ENCODE measurements at places on chromosomes 2 and 18.

- DNase-seq: no peak
Observed at GRCh38 chr2:204278454-204278853, 266.8 kb upstream of the PARD3B start.

- no peak for DNase-seq
Observed at GRCh38 chr2:101197215-101197745, 46.1 kb upstream of the TBC1D8 start.

DNA sequence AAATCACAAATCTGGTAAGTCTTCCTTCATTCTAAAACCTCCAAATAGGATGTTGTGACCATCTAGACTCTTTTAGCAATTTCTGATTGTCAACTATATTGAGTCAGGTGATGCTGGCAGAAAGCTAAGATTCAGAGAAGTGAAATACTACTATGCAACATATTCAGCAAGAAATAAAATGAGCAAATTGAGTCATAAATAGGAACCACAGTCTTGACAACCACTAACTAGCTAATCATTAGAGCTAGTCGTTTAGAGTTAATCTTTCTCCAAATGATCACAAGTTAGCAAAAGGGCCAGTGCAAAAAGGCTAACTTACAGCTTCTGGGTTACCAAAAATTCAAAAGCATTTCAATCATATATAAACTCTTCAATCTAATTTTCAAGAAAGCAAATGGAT, 54.5 kb downstream of the ROCK1 start:
- DNase-seq: no peak

DNA sequence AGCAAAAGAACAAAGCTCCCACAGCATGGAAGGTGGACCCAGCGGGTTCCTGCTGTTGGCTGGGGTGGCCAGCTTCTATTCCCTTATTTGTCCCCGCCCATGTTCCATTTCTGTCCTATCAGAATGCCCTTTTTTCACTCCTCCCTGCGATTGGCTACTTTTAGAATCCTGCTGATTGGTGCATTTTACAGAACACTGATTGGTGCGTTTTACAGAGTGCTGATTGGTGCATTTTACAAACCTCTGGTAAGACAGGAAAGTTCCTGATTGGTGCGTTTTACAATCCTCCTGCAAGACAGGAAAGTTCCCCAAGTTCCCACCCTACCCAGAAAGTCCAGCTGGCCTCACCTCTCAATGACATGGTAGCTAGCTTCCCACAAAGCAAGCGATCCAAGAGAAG, 40.2 kb upstream of the UGP2 start:
- DNase-seq: no peak

DNA sequence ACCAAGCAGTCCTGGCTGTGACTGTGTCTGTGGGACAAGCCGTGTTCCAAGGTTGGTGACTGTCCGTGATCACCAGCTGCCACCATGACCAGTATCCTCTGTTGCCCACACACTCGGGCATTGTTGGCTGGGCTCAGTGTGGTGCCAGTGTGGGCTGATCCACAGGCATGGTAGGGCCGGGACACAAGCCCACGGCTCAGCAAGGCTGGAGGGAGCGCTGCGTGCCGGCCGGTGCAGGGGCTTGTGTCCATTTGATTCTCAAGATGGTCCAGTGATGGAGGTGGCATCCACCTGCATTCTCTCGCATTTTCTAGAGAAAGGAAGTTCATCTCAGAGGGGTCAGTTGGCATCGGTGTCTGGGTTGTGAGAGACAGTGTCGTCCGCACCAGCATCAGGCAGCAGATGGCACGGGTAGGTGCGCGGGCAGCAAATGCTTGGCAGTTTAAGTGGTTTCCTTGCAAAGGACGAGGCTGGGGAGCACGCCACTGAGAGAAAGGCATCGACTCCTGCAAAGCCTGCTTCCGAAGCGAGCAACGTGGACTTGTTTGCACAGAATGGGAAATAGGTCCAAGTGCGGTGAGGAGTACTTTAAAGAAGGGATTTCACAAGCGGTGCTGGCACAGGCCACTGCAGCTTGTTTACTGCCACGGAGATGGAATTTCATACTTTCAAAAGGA, 20.9 kb downstream of the TWIST2 start:
- DNase-seq: no peak

DNA sequence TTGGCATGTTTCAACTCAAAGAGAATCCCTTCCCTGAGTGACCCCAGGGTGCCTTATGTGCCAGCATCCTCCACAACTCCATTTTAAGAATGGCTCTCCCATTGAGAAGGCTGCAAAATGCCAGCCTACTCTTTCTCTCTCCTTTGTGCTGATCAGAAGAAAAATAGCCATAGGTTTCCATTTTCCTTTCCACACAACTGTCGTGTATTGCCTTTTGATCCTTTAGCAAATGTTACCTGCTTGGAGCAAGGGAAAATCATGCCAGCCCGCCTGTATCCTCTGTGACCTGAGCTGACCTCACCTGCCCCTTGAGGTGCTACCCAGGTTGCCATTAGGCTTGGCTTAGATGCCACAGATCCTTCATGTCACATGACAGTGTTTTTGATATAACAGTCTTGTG, 38.8 kb downstream of the DPYSL5 start:
- no peak for DNase-seq

GRCh38 chr2:7225848-7226247, 308.6 kb downstream of the RNF144A start:
- no peak for DNase-seq

- DNase-seq: no peak
Observed at GRCh38 chr2:43321446-43321845, 95.0 kb upstream of the ZFP36L2 start.

DNA sequence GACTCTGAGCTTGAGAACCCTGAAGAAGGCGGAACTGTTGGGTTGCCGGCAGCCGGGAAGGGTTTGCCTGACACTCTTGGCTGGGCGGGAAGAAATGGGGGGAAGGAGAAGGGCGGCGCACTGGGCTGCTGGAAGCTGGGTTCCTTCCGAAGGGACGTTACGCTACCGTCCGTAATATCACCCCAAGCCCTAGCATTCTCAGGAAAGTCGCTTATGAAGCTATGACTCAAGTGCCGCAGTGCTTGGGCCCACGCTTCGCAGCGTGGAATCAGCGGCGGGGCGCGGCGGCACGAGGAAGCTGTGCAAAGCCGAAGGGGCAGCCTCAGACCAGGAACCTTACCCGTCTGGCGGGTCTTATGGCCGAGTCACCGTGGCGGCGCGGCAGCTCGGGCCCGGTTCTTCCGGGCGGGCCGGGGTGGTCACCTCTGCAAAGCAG, 50.2 kb upstream of the SIGLEC15 start:
- DNase-seq: peak; percentile 14

DNA sequence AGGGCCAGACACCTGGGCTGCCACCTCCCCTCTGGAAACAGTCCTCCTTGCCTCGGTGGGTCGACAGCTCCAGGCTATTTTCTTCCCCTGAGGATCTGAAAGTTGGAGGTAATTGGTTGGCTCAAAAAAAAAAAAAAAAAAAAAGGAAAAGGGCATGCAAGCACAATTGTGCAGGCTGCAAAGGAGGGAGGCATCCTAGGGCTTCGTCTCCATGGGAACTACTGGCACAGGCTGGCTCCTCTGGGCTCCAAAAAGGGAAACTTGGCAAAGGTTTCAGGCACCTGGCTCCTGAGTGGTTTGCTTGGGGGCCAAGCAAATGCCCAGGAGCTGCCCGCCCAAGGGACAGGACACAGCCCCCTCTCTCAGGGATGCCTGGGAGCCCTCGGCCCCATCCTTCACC, 1.1 kb upstream of the KCNIP3 start:
- no peak for DNase-seq

GRCh38 chr18:40851014-40851429, 1104.0 kb upstream of the PIK3C3 start:
- no peak for DNase-seq

GRCh38 chr2:217285926-217286325, 426.1 kb upstream of the TNP1 start:
- DNase-seq: no peak

DNA sequence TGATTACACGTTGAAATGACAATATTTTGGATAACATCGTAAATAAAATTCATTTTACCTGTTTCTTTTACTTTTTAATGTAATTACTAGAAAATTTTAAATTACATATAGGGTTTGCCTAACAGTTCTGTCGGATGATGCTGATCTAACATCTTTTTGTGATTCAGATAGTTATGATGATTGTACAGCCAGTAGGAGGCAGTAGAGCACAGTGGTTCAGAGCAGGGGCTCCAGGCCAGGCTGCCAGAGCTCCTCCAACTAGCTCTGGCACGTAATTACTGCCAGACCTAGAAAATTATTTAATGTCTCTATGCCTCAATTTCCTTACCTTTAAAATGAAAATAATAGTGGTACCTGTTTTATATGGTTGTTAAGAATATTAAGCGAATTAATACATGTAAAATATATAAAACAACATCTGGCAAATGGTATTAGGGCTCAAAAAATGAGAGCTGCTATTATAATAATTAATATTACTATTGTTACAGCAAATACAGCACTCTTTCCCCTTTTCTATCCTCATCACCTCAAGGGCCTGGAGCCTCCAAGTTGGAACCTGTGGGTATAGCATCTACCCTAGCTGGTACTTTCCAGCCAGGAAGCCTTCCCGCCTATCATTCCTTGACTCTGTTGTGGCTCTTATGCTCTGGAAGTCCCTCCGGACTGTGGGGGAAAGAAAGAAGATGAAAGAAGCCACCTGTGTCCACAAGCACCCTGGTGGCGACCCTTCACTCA, 47.7 kb upstream of the PLA2R1 start:
- peak; percentile 1 for DNase-seq

- DNase-seq: no peak
Observed at GRCh38 chr2:158413581-158413980, 43.0 kb downstream of the CCDC148 start.

- no peak for DNase-seq
Observed at GRCh38 chr18:50284255-50284885, 3.0 kb upstream of the MBD1 start.

- DNase-seq: no peak
Observed at GRCh38 chr2:180670302-180671003, 310.0 kb upstream of the UBE2E3 start.

DNA sequence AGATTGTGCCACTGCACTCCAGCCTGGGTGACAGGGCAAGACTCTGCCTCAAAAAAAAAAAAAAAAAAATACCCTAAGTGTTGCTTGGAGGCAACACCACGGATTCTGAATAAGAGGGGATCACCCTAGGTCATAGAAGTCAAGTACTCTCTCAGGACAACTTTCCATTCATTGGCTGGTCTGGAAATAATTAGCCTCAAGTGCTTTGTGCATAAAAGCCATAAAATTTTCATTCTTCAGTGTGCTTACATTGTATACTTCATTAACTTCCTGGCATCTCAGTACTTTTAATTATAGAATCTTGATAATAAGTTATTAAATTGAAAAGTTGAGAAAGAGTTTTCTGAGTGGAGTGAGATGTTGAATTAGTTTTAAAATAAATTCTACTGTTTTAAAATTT, 876.1 kb upstream of the FAM98A start:
- DNase-seq: no peak

GRCh38 chr2:158688721-158689120, 106.4 kb upstream of the DAPL1 start:
- no peak for DNase-seq

- DNase-seq: no peak
Observed at GRCh38 chr2:20594957-20595356, 55.9 kb downstream of the HS1BP3 start.

DNA sequence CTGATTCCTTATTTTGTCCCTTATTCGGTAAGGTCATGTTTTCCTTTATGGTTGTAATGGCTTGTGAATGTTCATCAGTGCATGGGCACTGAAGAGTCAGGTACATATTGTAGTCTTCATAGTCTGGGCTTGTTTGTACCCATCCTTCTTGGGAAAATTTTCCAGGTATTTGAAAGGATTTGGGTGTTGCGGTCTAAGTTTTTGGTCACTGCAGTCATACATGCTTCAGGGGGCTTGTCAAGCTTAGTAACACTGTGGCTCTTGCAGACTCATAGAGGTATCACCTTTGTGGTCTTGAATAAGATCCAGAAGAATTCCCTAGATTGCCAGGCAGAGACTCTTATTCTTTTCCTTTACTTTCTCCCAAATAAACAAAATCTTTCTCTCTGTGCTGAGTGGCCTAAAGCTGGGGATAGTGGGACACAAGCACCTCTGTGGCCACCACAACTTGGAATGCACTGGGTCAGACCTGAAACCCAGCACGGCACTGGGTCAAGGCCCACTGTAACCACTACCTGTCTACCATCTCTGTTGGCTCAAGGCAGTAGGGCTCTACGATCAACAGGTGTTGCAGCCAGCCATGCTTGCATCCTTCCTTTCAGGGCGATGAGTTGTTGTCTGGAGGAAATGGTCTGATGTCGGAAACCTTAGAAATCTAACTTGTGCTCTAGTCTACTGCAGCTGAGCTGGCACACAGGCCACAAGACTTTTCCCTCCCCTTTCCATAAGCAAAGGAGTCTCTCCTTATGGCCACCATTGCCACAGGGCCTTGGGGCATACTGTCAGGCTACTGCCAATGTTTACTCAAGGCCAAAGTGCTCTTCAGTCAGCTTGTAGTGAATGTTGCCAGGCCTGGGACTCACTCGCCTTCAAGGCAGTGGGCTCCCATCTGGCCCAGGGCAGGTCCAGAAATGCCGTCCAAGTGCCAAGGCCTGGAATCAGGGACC, 21.5 kb downstream of the IL1RN start:
- no peak for DNase-seq

DNA sequence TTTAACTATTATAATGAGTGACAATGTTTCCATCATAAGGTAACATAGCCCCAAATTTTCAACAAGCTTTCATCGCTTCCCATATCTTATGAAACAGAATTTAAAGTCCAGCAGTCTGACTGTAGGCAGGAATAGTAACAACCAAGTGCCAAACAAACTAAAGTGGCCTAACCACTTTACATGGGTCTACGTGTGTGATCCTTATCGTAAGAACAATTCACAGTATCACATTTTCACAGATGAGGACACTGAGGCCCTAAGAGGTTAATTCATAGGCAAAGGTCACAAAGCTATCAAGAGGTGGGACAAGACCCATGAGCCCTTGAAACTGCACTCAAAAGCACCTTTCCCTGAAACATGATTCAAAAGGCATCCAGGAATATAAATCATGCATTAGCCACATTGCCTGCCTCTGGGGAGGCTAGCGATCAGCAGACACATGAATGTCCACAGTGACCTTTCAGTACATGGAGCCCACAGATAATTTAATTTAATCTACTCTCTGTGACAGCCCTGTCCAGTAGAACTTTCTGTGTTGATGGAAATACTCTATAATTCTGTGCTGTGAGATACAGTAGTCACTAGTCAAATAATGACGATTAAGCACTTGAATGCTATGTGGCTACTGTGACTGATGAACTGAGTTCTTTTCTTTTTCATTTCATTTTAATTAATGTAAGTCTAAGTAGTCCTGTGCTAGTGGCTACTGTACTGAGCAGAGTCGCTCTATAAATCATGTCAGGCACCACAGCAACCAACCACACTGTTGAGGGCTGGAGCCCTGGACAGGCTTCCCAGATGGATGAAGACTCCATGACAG, 30.3 kb downstream of the KIDINS220 start:
- no peak for DNase-seq

GRCh38 chr2:227326783-227327182, 1.7 kb downstream of the MFF start:
- DNase-seq: no peak

GRCh38 chr2:130241041-130241707, 42.9 kb upstream of the TUBA3E start:
- DNase-seq: no peak

Data from stimulated activated CD8-positive, alpha-beta memory T cell treated with anti-CD3 and anti-CD28 coated beads, Interleukin-4, amount 100 ng/mL, for 4 hours (primary cell).